ENCODE measurements at places on chromosomes 1 and 21.

DNA sequence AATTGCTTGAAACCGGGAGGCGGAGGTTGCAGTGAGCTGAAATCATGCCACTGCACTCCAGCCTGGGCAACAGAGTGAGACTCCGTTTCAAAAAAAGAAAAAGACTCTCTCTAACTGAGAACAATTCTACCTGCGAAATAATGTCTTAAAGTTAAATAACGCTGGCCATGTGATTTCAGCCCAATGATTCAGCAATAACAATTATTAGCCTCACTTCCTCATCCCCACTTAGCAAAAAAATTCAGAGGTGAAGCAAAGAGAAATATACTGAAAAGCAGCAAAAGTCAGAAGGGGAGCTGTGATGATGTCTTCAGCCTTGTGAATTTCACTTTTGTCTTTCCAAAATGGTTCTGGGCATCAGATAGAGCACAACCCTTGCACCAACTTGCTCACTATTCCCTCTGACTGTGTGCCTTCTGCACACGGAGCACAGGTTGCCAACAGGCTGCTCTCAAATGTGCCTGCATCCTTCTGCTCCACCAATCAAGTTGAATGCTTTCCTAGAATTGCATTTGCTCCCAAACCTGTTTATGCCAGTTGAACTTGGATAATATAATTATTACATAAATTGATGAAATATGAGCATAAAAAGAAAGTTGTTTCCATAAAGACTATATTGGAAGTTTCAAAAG is 79.8 kb upstream of the IPO9 start:
- no peak for DNase-seq

- DNase-seq, result peak; percentile 10
These were observed 23.6 kb downstream of the ATP2B4 start for GRCh38 chr1:203649999-203650836.

DNA sequence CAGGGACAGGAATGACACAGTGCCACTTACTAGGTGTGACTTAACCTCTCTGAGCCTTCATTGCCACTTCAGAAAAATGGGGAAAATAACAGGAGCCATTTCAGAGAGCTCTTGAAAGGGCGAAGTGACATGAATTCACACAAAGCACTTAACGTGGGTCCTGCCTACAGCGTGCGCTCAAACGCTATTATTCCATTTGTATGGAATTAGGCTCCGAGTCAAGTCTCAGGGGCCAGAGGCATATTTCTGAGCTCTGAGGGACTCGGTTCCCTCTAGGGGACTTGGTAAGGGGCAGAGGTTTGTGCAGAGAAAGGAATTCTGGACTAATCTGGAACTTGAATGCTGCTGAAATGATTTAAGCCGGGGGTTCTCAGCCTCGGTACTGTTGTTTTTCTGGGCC is 14.1 kb downstream of the DRAXIN start:
- DNase-seq, result no peak

GRCh38 chr1:89615676-89616598 is 17.0 kb upstream of the LRRC8C start:
- no peak for DNase-seq

- DNase-seq, result no peak
These were observed 6.9 kb upstream of the SRP9 start for GRCh38 chr1:225770561-225771248.

Data from cerebellar cortex (tissue), 1 donor.